ENCODE measurements at places on chromosomes 16 and 17.

GRCh38 chr16:86375364-86375763, 135.0 kb upstream of the FOXF1 start:
- DNase-seq, result no peak

DNA sequence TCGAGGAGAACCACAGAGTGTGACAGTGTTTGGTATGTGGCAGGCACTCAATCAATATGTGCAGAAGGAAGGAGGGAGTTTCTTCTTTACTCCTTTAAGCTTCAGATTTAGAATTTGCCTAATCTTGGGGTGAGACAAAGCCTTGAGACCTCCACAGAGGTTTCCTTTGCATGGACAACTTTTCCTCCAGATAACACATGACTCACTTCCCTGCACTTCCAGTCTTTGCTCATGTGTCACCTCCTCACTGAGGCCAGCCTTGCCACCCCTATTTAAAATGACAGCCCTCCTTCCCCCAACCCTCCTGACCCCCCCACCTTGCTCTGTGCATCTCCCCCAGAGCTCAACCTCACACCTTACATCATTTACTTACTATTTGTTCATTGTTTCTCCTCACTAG, 17.4 kb upstream of the NOS2 start:
- DNase-seq, result no peak

GRCh38 chr16:49821156-49821555, 34.8 kb downstream of the ZNF423 start:
- DNase-seq, result no peak

DNA sequence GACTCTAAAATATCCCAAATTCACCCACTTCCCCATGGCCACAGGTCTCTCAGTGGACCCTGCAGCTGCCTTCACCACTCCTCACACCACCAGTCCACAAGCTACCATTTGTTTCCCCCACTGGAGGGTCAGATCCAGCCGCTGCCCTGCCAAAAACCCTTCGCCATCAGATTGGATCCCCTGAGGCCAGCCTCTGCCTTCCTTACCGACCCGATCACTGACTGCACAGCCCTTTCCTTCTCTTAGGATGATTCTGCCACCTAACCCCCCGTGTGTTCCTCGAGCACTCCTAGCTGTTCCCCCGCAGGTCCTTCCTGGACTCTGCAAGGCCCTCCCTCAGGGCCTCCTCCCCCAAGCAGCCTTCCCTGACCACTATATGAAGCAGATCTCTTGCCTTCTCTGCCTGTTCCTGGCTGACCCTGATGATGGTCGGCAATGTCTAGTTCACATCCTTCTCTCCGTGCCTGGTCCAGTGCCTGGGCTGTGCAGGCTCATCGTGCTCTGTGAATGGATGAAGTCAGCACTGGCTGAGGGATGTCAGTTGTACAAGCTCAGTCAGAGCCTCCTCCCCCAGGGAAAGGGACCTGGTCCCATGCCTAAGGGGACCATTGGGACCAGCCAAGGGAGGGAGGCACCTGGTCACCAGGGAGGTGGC, 46.0 kb downstream of the CPNE2 start:
- no peak for DNase-seq

DNA sequence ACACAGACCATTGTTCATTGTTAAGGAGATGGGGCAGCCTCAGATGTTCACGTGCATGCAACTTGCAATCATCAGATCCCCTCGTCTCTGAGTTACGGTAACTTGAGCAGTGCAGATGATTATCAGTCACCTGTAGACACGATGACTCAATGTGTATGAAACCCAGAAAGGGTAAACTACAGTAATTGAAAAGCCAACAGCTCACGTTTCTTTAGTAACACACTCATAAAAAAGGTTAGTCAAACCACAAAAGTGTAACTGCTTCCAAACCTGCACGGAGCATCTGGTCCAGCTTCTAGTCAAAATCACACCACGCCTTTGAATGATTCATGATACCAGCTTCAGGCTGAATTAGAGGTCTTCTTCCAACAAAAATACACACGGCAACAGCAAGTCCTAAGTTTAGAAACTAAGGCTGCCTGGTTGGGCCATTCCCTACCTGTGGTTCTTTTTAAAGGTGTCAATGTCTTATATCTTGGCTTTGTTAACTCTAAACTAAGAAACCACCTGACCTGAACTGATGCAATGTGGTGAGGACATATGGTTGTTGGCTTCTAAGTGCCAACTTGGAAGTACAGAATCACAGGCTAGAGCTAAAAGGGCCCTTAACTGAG, 32.3 kb downstream of the GRB7 start:
- no peak for DNase-seq

DNA sequence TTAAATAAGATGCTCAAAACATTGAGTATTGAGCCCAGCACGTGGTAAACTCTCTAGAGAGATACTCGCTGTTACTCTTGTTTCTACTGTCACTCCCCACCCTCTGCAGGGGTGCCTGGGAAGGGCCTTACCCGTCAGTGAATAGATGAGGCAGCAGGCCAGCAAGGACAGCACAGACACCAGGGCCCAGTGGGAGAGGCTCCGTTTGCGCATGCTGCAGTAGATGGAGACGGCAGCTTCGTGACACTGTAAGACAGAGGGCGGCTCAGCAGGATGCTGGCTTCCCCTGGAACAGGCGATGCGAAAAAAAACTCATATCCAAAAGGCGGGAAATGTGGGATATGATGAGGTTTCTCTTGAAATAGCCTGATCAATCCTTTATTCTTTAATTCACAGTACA, 20.0 kb downstream of the SLC38A8 start:
- DNase-seq, result no peak

DNA sequence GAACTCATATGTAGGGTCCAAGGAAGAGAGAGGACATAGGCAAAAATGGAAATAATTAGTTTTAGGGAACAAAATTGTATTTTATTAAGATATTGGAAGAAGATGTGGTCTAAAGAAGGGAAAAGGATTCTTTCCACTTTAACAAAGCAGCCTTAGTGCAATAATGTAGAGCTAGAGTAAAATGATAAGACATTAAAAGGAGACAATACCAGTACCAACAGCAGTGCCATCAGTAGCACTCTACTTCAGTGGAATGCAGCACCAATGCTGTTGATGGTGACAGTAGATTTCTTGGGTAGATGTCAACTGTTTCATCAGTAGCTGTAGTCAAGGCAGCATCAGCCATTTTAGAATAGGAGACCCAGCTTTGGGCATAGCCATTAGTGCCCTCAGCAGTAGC, 124.3 kb downstream of the BRIP1 start:
- no peak for DNase-seq

GRCh38 chr16:82439678-82440293, 187.0 kb upstream of the CDH13 start:
- DNase-seq, result peak; percentile 18

DNA sequence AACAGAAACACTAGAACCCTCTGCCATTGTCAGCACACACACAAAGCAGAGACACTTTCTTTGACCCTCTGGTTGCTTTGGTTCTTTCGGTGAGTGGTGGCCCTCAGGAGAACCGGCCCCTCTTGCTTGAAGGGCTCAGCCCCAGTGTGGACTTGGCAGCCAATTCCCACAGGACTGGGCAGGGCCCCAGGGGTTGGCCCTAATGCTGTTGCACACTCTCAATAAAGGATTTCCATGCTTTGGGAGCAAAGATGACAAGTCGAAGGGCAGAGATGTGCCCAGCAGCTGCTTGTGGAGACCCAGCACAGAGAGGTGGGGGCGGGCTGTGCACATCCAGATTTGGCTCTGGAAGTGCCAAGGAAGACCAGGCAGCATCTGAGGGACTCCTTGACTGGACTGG, 149.0 kb downstream of the NTN1 start:
- DNase-seq, result no peak

DNA sequence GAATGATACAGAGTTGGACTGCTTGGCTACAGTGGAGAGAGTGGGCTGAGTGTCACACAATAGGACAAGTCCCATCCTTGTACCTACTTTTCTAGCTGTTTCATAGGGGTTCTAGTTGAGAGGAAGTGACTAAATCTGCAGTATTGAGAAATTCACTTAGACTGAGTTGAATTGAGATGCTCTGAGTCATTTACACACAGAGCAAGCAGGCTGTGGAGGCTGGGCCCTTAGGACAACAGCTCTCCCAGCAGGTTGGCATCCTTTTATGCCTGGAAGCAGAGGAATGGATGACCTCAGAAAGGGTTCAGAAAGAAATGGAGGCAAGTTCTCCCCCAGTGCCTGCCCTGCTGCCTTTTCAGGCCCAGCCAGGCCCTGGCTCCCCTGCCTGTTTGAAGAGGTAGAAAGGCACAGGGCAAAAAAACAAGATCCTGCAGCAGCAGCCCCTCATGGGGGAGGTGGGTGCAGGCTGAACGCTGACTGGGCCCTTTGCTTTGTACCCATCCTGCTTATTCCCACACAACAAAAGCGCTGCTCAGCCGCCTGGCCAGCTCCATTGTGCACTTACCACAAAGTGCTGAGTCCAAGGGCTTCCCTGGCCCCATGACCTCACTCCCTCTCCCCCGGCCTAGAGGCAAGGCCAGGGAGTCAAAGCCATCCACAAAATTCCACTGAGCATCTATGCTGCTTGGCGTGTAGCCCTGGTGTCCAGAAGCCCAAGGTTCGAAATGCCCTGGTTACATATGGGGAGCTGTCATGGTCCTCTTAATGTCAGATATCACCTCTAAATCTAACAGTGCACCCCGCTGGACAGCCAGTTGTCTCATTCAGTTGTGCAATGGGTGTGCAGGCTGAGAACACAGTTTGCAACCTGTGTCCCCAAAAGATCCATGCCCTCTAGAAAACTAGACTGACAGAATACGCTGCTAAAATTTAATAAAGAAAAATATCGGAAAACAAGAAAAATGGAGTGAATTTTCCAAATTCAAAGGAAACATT, 5.4 kb upstream of the CRYBA1 start:
- DNase-seq, result peak; percentile 88

- DNase-seq, result no peak
Observed at GRCh38 chr16:63960321-63960720, 1161.5 kb downstream of the CDH11 start.

- DNase-seq, result no peak
Observed at GRCh38 chr16:50183316-50183715, 30.2 kb downstream of the TENT4B start.
